ENCODE measurements at places on chromosomes 5 and 9. TPM values are rescaled to one million over a fixed set of nuclear protein-coding genes. Genes with fewer than 3 reads are reported as not detected.

SH3PXD2B gene
- 58.3 TPM for total RNA-seq

- H3K27ac ChIP-seq, result no peak overlapping the region
- H3K4me1 ChIP-seq, result no peaks in the 10 kb centered on the region
- DNase-seq, result no peak
- H3K36me3 ChIP-seq, result no peaks in the 10 kb centered on the region
These were observed 328.4 kb downstream of the RAB3C start for GRCh38 chr5:58911270-58911669.

FBLL1 gene
- total RNA-seq, result 0.36 TPM

DNA sequence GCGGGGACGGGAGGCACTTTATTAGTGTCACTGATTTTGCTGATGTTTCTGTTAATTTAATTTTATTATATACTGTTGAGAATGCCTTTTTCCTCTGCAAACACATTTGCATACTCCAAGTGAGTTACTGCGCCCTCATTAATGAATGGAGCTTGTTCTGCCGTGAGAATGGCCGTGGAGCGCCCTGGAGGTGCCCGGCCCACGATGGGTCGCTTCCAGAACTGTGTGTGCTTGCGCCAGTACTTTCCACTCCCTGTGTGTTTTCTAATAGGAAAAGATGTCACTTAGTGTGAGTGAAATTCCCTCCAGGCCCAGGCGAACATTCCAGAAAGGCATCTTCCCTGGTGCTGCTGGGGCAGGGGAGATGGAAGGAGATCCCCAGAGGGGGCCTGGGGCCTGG is 30.1 kb downstream of the NDUFS6 start:
- no peaks in the 10 kb centered on the region for H3K4me1 ChIP-seq
- no peaks in the 10 kb centered on the region for H3K36me3 ChIP-seq
- H3K27me3 ChIP-seq, result peaks cover 32% of the 10 kb centered on the region
- no peak overlapping the region for H3K27ac ChIP-seq

- H3K4me3 ChIP-seq, result peak overlapping the region; percentile 9
- H3K27ac ChIP-seq, result peak overlapping the region; percentile 96
- H3K36me3 ChIP-seq, result no peaks in the 10 kb centered on the region
- H3K4me1 ChIP-seq, result peaks cover 44% of the 10 kb centered on the region
- no peaks in the 10 kb centered on the region for H3K27me3 ChIP-seq
These were observed 119.8 kb upstream of the TBC1D2 start for GRCh38 chr9:98375138-98375726.

SPRY4 gene
- 5.4 TPM for total RNA-seq

DNA sequence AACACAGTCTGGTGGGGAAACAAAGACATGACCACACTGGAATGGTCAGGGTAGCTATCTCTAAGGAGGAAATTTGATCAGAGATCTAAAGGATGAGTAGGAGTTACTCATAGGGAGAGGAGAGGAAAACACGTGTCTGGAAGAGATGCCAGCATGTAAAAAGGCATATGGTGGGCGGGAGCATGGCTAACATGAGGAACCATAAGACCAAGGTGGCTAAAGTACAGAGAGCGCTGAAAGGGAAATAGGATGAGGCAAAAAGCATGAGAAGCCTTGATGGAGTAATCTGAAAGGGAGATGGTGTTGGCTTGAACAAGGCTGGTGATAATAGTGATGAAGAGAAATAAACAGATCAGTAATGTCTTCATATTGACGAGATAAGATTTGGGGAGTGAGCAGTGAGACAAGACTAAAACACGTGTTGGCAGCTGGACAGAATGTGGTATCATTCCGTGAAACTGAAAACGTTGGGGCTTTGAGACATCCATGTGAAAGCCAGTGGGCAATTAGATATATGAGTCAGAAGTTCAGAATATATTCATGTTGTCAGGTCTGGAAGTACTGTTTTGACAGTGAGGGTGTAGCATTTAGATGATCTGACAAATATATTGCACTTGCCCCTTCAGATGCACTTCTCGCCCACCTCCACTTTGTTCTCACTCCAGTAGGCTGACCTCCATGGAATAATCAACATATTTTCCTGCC is 209.1 kb upstream of the KCNN2 start:
- H3K27ac ChIP-seq, result no peak overlapping the region
- DNase-seq, result no peak
- no peak overlapping the region for H3K4me3 ChIP-seq
- H3K4me1 ChIP-seq, result no peaks in the 10 kb centered on the region
- H3K36me3 ChIP-seq, result no peaks in the 10 kb centered on the region

GRCh38 chr5:138883211-138883610 is 8.1 kb upstream of the LRRTM2 start:
- H3K27me3 ChIP-seq, result no peaks in the 10 kb centered on the region
- H3K4me1 ChIP-seq, result no peaks in the 10 kb centered on the region
- no peak overlapping the region for H3K4me3 ChIP-seq
- no peak overlapping the region for H3K27ac ChIP-seq
- H3K36me3 ChIP-seq, result peaks cover 16% of the 10 kb centered on the region

GRCh38 chr5:147512659-147513379 is 3.0 kb upstream of the DPYSL3 start:
- no peak overlapping the region for H3K27ac ChIP-seq
- no peak for DNase-seq
- no peaks in the 10 kb centered on the region for H3K36me3 ChIP-seq
- H3K4me1 ChIP-seq, result peaks cover 10% of the 10 kb centered on the region
- no peaks in the 10 kb centered on the region for H3K27me3 ChIP-seq

PRLR gene
- under 0.01 TPM for total RNA-seq

DNA sequence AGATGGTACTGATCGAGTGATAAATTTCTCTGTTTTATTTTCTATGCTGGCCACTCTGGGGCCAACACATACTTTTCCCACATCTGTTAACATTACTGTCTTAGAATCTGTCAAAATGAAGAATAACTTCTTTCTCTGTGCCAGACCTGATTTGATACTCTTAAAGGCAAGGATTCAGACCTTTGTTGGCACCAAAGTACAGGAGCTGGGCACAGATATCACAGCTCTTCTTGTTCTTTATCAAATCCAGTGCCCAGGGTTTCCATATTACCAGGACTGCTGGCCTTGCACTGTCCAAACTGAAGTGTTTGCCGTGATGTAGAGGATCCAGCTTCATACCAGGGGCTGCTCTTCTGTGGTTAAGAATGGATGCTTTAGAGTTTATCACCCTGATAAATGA is 20.9 kb downstream of the ZNF474 start:
- no peaks in the 10 kb centered on the region for H3K27me3 ChIP-seq
- peaks cover 61% of the 10 kb centered on the region for H3K4me1 ChIP-seq
- DNase-seq, result no peak
- peak overlapping the region; percentile 95 for H3K27ac ChIP-seq
- no peak overlapping the region for H3K4me3 ChIP-seq
- H3K36me3 ChIP-seq, result no peaks in the 10 kb centered on the region

GRCh38 chr5:23071682-23072081 is 218.5 kb upstream of the CDH12 start:
- no peak for DNase-seq
- H3K27ac ChIP-seq, result no peak overlapping the region
- H3K4me3 ChIP-seq, result no peak overlapping the region
- H3K27me3 ChIP-seq, result no peaks in the 10 kb centered on the region
- no peaks in the 10 kb centered on the region for H3K36me3 ChIP-seq
- H3K4me1 ChIP-seq, result no peaks in the 10 kb centered on the region

SLC22A4 gene
- 3.8 TPM for total RNA-seq

PDLIM4 gene
- total RNA-seq, result 47.7 TPM

KIF12 gene
- total RNA-seq, result not detected

GRCh38 chr5:134552301-134552700 is 26.8 kb downstream of the JADE2 start:
- no peaks in the 10 kb centered on the region for H3K27me3 ChIP-seq
- H3K27ac ChIP-seq, result peak overlapping the region; percentile 90
- peaks cover 92% of the 10 kb centered on the region for H3K4me1 ChIP-seq
- peaks cover 5% of the 10 kb centered on the region for H3K36me3 ChIP-seq
- H3K4me3 ChIP-seq, result peak overlapping the region; percentile 28
- peak; percentile 80 for DNase-seq
